ENCODE measurements at places on chromosomes 16 and 17. TPM values are rescaled to one million over a fixed set of nuclear protein-coding genes. Genes with fewer than 3 reads are reported as not detected.

The TEKT3 gene
- total RNA-seq = 0.85 TPM

The TSNAXIP1 gene
- total RNA-seq = 0.37 TPM

The KCNJ2 gene
- 60.7 TPM for total RNA-seq

The TBC1D3 gene
- total RNA-seq = not detected

The NHERF2 gene
- 123 TPM for total RNA-seq

The GCGR gene
- not detected for total RNA-seq

The TEKT5 gene
- total RNA-seq = 0.59 TPM

The CNTNAP1 gene
- 2.2 TPM for total RNA-seq

The GAST gene
- total RNA-seq = not detected

The SBK1 gene
- 2.8 TPM for total RNA-seq

The KRTAP2-2 gene
- not detected for total RNA-seq
